Transverse colon (tissue), 4 donors: ENCODE measurements at places on chromosomes 6 and 20.

- no peak for DNase-seq
Observed at GRCh38 chr20:18567739-18568091, 483 bp downstream of the SMIM26 start.

DNA sequence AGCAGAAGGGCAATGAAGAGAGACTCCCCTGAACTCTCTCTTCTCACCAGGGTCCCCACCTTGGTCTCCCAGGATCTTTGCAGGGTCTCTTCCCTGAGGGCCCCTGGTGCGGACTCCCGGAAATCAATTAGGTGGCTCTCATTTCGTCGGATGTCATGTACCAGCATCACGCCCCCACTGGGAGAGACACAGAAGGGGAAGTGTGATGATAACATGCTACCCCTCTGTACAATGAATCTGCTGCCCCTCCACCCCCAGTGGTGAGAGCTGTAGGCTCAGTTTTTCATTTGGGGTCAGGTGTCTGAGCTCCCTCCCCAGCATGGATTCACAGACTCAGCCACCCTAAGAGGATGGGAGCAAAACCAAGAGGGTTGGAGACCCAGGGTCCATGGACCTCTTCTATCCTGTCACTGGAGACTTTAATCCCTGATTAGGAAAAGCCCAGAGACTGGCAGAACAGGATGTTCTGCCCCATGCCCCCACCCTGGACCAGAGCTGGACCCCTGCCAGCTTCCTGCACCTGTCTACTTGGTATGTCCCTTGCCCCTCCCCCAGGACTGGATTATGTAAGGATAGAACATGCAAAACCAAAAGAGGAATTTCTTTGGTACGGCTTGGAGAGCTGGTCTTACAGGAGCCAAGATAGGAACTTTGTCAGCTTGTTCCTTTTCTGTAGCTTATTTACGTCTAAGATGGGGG is 11.1 kb downstream of the GGT7 start:
- peak; percentile 65 for DNase-seq

- no peak for DNase-seq
Observed at GRCh38 chr20:37401282-37401929, 55.5 kb downstream of the SRC start.

- DNase-seq, result no peak
Observed at GRCh38 chr6:137150072-137150471, 23.4 kb downstream of the IL22RA2 start.

DNA sequence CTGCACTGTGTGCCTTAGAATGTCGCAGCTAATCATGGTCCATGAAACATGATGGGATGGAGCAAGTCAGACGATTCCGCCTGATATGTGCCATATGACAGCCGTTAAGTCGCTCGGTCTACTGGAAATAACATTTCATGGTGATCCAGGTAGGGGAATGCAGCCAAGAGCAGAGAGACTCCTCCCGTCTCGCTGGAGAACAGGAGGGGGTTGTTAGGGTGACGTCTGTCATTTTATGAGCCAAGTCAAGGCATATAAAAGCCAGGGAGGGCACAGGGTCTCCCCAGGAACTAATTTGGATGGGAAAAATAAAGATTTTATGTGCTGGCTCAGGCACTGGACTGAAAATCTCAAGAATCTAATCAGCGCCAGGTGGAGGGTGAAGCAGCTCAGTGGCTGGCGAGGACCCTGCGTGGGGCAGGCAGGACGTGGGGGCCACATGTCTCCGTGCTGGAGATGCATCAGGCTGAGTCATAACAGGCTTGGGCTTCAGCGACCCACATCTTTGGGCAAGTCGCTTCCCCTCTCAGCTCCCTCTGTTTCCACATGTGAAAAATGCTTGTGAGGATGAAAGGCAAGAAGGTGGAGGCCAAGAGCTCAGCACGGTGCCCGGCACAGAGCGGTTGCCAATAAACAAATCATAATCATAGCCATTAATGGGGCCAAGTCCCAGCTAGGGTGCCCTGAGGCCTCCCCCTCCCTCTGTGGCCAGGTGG is 234.6 kb downstream of the ANKRD60 start:
- no peak for DNase-seq

DNA sequence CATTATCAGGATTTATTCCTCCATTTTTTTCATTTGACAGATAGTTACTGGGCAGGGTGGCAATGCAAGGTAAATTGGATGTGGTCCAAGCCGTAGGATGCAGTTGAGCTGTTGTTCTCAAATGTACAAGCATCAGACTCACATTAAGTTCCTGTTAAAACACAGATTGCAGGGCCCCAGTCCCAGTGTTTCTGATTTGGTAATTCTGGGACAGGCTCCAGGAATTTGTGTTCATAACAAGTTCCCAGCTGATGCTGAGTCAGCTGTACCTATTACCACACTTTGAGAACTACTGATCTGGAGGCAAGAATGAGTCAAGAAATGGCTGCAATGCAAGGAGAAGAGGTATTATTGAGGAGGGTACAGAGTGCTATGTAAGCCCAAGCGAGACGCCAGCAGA is 11.7 kb downstream of the TMEM244 start:
- no peak for DNase-seq

DNA sequence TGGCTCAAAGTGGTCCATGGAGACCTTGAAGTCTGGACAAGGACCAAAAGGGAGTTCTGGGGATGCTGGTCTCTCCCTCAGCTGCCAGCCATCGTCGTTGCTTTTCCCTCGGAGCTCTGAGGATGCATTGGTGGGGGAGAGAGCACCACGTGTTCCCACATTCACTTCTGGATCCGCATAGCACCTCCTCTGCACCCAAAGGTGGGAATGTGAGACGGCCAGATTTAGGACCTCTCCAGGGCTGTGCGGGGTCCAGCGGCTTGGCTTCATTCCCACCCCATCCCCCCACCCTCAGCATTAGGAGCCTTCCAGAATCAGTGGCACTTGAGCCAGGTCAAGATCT is 1.1 kb downstream of the EPB41L1 start:
- no peak for DNase-seq

DNA sequence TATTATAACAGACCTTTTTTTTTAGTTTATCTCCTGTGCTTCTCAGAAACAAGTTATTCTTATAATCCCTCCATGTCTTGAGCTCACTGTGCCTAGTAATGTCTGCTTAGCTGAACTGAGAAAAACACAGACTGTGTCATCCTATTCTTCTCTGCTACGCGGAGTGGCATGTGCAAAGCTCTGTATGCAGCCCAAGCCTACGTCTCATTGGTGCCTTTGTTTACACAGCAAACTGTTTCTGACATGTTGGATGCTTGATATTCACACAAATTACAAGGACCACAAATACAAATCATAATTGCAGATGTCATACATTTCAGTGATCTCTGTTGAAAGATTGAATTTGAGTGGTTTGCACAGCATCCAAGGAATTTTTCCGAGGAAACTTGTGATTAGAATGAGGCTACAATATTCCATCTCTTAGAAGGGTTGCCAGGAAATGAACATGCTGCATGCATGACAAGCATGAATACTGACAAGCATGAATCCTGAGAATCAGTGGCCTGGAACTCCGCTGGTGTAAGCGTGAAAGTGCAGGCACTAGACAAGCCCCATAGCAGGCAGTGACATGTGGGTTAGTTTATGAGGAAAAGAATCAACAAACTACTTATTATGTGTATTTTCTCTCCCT is 128.4 kb upstream of the SGK1 start:
- DNase-seq, result no peak

DNA sequence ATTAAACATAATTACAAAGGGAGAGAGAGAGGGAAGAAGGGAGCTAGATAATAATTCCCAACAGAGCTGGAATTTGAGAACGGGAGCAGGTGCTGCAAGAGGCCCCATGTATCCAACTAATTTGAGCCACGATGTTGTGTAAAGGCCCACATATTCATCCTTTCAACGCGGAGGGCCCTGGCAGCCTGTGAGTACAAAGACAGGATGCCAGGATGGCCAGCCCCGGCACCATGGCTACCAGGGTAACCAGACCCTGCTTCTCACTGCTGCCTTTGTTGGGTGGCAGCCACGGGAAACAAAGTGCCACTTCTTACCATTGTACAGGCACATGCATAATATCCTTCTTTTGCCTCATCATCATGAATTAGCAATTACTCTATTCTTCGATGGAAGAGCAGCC is 492.0 kb upstream of the NRSN1 start:
- DNase-seq, result no peak

GRCh38 chr20:49979030-49979832 is 3.5 kb upstream of the SNAI1 start:
- peak; percentile 57 for DNase-seq

DNA sequence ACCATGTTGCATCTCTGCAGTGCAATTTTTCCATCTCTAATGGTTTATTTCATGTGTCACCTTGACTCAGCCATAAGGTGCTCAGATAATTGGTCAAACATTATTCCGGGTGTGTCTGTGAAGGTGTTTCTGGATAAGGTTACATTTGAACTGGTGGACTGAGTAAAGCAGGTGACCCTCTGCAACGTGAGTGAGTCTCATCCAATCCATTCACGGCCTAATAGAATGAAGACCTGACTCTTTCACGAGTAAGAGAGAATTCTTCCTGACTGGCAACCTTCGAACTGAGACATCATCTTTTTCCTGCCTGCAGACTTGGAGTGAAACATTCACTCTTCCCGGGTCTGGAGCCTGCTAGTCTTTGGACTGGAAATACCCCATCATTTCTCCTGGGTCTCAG is 77.1 kb upstream of the SLC22A23 start:
- DNase-seq, result no peak

DNA sequence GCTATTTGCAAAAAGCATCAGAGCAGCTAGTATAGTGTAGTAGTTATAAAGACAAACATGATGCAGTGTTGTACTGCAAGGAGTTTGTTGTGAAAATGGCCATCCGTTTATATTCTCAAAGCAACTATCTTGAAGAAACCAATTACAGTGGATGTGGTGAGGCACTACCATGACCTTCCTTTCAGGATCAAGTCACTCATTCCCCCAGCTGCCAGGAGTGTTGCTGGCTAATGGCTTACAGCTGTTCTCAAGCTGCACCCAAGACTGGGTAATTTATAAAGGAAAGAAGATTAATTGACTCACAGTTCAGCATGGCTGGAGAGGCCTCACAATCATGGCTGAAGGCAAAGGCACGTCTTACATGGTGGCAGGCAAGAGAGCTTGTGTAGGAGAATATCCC is 29.0 kb downstream of the ADGRF4 start:
- no peak for DNase-seq

DNA sequence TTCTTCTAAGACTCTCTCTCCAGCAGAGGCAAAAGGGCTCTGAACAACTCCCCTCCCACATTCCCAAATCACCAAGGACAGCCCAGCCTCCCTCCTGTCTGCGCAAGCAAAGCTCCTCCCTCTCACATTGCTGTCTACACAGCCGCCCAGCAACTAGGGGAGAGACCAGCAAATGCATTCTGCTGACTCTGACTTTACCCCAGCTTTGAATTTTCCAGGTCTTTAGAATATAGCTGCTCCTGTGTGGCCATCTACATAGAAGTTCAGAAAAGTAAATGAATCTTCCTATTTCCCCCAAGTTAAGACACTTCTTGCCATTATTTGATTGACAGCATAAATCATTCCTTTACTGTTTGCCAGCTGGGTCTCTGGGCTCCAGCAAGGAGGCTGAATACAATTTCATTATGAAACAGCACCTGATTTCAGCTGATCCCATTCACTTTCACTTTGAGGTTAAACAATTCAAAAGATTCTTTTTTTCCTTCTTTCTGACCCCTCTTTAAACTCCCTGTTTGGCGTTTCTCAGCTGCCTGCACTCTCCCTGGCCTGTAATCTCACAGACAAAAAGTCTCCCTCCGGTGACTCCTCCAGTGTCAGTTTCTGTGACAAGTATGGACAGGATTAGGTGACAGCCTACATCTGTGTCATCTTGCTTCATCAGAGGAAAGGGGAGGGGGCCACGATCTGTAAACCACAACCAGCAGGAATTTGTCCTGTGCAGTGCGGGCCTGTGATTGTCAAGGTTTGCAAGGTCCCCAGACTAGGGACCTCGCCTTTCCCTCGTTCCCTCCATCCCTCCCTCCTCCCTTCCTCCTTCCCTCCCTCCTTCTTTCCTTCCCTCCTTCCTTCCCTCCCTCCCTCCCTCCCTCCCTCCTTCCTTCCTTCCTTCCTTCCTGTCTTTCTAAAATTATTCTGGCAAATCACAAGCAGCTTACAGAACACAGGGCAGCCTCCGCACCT is 205.6 kb upstream of the RIN2 start:
- no peak for DNase-seq

- DNase-seq, result no peak
Observed at GRCh38 chr6:57421503-57421902, 104.1 kb downstream of the PRIM2 start.

DNA sequence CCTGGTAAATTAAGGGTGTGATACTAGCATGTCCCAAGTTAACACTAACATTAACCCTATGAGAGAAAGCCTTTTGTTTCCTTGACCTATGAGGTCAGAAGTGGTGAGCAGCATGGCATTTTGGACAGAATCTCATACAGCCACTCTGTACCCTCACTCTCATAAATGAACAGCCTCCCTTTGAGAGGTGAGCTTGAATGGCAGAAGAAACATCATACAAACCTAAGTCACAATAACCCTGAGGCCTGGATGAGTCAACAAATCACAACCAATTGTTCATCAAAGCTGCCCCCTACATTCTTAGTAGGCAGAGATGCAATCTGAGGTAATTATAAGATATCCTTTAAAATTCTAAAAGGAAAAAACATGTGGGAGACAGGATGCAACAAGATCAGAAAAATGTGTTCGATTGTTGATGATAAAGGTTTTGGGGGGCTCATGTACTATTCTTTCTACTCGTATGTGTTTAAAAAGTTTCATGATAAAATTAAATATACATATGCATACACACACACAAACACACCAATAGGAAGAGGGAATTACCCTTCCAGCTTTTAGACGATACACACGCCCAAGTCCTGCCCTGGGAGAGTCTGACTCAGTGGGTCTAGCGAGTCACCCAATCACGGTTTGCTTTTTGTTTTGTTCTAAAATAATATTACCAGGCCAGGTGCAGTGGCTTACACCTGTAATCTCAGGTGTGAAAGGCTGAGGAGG is 117.3 kb downstream of the ARHGAP18 start:
- DNase-seq, result no peak

- no peak for DNase-seq
Observed at GRCh38 chr6:53306819-53307347, 41.9 kb downstream of the ELOVL5 start.

GRCh38 chr6:13140980-13141379 is 187.4 kb downstream of the TBC1D7 start:
- DNase-seq, result no peak

- DNase-seq, result peak; percentile 50
Observed at GRCh38 chr20:11891077-11891775, 26.5 kb upstream of the BTBD3 start.

- DNase-seq, result no peak
Observed at GRCh38 chr20:16124491-16124890, 448.8 kb downstream of the KIF16B start.
